Right ventricle myocardium inferior (tissue), 1 donor: ENCODE measurements at places on chromosomes 5 and 9. TPM values are rescaled to one million over a fixed set of nuclear protein-coding genes. Genes with fewer than 3 reads are reported as not detected.

The SLC6A7 gene
- total RNA-seq = not detected

- no peak for DNase-seq
Observed at GRCh38 chr5:135955525-135955924, 742 bp upstream of the LECT2 start.

- no peak for DNase-seq
Observed at GRCh38 chr5:69004127-69004526, 89.7 kb upstream of the SLC30A5 start.

- DNase-seq = no peak
Observed at GRCh38 chr9:132049900-132050299, 29.8 kb downstream of the MED27 start.

DNA sequence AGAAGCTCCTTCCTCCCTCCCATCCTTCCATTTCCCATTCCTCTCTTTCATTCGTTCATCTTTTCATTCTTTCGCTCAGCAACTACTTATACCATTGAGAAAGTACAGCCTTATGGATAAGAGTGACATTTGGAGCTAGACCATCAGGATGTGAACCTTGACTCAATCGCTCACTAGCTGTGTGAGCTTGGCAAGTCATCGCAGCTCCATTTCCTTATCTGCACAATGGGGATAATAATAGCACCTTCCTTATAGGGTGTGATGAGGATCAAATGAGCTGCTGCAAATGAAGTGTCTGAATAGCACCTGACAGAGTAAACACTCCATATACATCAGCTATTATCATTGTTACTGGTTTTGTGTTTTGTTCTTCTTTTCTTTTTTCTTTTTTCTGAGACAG lies 28.1 kb upstream of the SYNPO start:
- DNase-seq = peak; percentile 33

DNA sequence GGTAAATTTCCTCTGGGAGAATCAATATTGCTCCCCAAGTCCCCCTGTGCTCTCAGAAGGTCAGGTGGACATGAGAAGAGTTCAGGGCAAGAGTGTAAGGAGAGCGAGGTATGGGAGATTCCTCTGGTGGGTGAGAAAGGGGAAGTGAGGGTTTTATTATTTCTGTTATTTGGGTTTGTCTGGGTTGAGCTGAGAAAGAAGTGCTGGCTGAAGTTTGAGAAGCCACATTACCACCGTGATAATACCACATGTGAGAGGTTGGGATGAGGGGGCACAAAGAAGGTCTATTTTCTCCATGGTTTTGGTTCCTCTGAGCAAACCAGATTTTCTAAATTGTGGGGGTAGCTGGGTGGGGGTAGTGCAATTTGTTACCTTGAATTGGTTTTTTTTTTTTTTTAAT lies 350.4 kb downstream of the OSTF1 start:
- no peak for DNase-seq

GRCh38 chr5:178318382-178318781 lies 85.8 kb upstream of the PHYKPL start:
- peak; percentile 20 for DNase-seq

The ARL14EPL gene
- total RNA-seq = not detected

The FAM114A2 gene
- 34.9 TPM for total RNA-seq

The SLCO4C1 gene
- total RNA-seq = 0.08 TPM

The TMEM252 gene
- total RNA-seq = not detected

The DBH gene
- total RNA-seq = not detected

DNA sequence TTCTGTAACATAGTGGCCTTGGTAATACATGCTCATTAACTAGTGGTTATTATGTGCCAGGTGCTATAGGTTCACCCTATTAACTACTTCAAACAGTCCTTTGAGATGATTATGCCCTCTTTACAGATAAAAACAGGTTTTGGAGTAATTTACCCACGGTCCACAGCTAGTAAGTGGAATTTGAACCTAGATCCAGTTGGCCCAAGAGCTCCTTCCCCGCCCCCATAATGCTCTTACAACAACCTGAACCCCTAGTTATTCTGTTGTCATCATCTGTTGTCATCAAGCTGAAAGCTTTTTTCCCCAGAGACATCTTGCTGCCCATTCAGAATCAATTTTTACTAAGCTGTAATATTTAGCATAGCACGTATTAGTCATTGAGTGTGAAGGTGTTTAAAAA lies 23.2 kb downstream of the XPA start:
- DNase-seq = no peak

- DNase-seq = no peak
Observed at GRCh38 chr5:115657881-115658233, 32.0 kb upstream of the TMED7 start.

DNA sequence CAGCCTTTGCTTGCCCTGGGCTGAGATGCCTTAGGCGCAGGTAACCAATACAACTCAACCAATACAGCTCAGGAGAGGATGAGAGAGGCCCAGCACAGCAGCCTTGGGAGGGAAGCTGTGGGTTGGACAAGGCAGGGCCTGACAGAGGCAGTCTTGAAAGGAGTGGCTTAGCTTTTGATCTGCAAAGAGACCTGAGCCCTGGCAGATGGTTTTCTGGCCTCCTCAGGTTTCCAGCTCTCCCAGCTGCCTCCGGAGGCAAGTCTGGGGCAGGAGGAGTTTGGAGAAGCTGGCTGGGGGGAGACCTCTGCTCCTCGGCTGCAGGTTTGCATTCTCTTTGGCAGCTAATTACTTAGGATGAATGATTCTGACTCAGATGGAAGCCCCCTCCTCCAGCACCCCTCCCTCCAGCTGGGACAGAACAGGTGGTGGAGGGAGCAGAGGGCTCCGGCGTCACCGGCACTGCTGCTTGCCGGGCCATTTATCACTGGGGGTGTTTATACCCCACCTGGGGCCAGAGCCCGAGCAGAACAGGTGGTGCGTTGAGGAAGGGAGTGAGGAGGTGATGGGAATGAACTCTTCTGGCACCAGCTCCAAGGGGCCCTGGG lies 50.8 kb downstream of the TSPAN17 start:
- DNase-seq = no peak

- no peak for DNase-seq
Observed at GRCh38 chr9:74742191-74742790, 145.4 kb downstream of the TRPM6 start.

- DNase-seq = no peak
Observed at GRCh38 chr9:99166149-99166548, 55.6 kb downstream of the ALG2 start.

DNA sequence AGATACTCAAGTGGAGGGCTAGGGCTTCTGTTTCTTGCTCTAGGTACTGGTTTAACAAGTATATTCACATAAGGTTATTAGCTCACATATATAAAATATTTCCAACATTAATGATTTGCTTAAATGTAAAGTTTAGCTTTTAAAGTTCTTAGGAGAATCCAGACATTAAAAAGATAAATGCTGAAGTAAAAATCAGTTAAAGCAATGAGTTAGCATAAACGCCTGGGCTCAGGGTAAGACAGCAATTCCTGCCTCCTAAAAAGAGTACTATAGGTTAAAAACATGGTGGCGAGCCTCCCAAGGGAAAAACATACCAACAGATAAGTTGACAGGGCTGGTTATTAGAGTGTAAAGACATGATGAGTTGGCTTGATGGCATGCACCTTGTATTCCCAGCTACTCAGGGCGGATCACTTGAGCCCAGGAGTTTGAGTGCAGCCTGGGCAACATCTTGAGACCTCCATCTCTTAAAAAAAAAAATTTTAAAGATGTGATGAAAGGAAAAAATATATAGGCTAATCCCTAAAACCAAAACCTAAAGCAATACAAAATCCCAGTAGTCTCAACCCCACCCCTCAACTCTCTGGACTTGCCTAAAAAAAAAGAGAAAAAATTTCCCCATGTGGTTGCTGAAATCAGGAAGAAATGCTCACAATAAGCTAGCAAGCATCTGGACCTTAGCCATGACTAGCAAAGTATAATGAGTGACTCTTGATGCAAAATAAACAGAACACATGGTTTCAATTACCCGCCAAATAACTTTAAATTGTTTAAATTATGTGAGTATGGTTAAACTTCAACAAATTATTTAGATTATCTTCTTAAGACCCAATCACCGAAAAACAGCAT lies 3.6 kb downstream of the GOLPH3 start:
- no peak for DNase-seq

GRCh38 chr5:95817430-95817829 lies 5.1 kb downstream of the GLRX start:
- DNase-seq = no peak

GRCh38 chr5:53877243-53877642 lies 316.8 kb downstream of the NDUFS4 start:
- DNase-seq = no peak

The RPL35 gene
- 752 TPM for total RNA-seq

DNA sequence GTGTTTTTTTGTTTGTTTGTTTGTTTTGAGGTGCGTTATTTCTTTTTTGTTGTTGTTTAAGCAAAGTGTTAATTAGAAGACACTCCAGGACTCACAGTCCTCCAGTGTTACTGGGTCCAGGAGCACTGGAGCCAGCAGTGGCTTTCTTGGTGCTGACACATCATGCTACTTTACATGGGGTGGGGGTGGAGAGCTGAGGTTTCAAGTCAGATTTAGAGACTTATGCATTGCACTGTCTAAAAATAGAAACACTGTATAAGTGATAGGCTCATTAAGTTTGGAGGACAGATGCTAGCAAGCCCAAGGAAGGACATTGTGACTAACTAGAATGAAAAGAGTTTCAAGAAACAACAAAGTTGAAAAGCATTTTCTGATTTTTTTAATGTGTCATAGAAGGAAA lies 2209.2 kb downstream of the MAT2B start:
- DNase-seq = no peak

DNA sequence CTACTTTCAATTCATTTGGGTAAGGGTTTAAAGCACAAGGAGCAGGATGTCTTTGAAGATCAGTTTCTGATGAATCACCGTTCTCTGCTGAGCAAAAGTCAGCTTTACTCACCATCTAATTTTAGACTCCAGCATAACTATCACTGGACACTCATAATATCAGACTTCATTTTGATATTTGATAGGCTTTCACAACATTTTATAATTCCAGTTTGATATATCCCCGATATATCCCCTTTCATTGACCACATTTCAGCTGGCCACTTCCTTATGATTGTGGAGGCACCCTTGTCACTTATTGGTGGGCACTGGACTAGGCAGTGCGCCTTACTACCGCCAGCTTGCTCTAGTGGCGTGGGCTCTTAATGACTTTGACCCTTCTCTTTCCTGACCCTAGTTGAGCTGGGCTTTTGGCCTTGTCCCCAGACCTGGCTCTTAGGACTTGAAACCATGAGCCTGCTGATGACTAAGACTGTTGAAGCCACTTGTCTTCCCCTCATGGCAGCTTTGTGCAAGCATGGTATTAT lies 46.8 kb downstream of the CYSTM1 start:
- no peak for DNase-seq

- no peak for DNase-seq
Observed at GRCh38 chr5:173213236-173213933, 21.6 kb downstream of the NKX2-5 start.

- no peak for DNase-seq
Observed at GRCh38 chr5:157613385-157614245, 38.0 kb upstream of the ADAM19 start.

GRCh38 chr9:91074866-91075265 lies 273.2 kb downstream of the SYK start:
- DNase-seq = no peak

DNA sequence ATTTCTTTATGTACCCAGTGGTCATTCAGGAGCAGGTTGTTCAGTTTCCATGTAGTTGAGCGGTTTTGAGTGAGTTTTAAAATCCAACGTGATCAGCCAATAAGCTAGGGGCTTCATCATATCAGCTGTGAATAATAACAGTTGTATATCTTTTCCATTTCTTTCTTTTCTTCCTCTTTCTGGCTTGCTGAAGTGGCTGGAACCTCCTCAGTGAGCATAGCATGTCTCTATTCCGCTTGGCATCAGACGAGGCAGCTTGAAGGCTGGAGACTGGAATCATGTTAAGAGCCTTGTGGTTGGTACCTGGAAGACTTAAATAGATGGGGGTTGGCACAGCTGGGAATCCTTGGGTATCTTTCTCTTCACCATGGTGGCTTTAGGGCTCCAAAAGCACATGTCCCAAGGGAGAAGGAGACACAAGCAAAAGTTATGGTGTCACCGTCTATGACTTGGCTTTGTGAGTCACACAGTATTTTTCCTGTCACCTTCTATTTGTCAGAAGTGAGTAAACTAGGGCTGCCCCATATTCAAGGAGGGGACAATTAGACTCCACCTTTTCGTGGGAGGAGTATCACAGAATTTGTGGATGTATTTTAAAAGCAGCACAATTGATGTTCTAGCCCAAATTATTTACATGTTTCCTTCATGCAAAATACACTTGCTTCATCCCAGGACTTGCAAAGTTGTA lies 38.0 kb upstream of the RETREG1 start:
- no peak for DNase-seq

DNA sequence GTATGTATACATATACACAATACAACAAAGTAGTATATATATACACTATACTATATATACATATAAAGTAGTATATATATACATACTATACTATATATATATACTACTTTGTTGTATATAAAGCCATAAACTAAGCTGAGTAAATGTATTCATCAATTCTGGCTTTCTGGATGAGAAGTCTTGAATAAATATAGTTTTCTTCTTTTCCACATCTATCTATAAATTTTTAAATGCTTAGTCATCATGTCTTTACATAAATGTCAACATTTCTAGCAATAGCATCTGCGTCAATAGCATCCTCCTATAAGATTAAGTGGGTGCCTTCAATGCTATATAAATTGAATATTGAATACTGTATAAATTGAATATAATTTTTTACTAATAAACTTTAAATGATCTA lies 63.1 kb upstream of the COX7C start:
- no peak for DNase-seq

DNA sequence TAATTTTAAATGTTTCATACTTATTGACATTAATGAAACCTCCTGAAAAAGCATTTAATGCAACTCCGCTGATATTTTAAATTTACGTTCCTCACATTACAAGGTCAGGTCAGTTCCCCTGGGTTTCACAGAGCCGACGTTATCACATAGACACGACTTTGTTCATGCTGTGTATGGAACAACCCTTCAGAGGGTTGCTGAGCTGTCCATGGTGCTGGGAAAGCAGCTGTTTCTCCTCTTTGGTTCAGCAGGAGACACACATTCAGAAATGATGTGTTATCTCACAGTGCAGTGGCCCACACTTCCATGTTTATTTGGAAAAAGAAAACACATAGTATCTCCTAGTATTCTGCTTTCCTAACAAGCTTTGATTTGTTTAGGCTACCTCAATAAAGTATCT lies 53.5 kb downstream of the PPP2R2B start:
- DNase-seq = no peak

DNA sequence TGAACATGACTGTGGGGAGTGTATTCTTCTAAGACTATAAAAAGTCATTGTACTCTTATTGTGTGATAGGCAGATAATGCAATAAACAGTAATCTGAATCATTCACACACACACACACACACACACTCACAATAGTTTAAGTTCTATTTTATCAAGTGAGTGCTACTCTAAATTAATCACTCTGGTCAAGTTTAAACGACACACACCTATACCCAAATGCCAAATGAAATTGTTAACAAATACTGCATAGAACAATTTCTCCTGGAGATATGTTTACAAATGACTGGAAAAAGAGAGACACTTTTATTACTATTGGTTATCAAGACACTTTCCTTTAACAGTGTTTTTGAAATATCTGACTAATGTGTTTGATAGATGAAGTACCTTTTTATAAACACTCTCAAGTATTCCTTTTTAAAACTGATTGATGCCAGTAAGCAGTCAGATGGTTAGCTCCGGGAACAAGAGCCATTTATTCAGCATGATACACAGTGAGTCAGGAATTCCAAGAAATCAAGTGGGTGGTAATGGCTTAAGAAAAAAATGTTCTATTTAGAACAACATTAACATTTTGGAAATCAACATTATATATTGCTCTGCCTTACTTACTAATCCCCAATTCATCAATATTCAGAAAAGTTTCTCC lies 521.6 kb upstream of the ST8SIA4 start:
- no peak for DNase-seq

GRCh38 chr5:16160706-16161105 lies 18.9 kb downstream of the MARCHF11 start:
- no peak for DNase-seq

The LRRC19 gene
- total RNA-seq = not detected
